ENCODE measurements at places on chromosomes 7 and 10. TPM values are rescaled to one million over a fixed set of nuclear protein-coding genes. Genes with fewer than 3 reads are reported as not detected.

The PRKG1 gene
- 1.7 TPM for total RNA-seq

The SAP25 gene
- not detected for total RNA-seq

- DNase-seq = peak; percentile 9
Observed at GRCh38 chr7:132817949-132818348, 241.7 kb upstream of the PLXNA4 start.

GRCh38 chr7:76364198-76364584 lies 5.4 kb upstream of the YWHAG start:
- peak; percentile 82 for DNase-seq

DNA sequence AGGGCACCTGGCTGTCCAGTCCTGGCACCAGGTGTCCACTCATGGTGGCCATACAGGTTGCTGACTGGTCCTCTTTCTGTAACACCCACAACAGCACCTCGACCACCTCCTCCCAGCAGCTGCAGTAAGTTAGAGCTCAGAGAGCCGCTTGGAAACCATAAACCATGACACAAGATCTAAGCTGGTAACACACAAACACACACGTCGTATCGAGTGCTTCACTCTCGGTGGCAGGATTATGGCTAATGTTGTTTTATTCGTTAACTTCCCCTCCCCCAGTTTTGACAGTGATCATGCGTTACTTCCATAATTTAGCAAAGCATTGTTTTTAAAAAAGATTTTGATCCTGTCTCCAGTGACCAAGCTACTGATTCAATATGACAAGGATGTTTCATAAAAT lies 59.7 kb downstream of the CAMK2B start:
- DNase-seq = no peak

GRCh38 chr7:158402471-158402870 lies 185.2 kb downstream of the PTPRN2 start:
- DNase-seq = no peak

- no peak for DNase-seq
Observed at GRCh38 chr10:32629910-32630309, 184.0 kb downstream of the CCDC7 start.

DNA sequence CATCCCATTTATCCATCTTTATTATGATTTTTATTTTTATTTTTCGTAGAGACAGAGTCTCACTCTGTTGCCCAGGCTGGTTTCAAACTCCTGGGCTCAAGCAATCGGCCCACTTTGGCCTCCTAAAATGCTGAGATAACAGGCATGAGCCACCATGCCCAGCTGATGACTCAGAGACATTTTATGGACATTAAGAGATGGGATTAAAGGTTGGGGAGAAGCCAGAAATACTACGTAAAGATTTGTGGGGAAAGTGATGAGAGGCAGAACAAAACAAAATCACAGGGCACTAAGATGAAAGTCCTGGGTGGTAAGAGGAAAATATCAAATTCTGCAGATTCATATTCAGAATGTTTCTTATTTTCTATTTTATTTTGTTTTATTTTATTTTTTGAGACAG lies 7.6 kb downstream of the WNT8B start:
- DNase-seq = peak; percentile 31

- no peak for DNase-seq
Observed at GRCh38 chr10:44952779-44953231, 6.8 kb upstream of the RASSF4 start.

DNA sequence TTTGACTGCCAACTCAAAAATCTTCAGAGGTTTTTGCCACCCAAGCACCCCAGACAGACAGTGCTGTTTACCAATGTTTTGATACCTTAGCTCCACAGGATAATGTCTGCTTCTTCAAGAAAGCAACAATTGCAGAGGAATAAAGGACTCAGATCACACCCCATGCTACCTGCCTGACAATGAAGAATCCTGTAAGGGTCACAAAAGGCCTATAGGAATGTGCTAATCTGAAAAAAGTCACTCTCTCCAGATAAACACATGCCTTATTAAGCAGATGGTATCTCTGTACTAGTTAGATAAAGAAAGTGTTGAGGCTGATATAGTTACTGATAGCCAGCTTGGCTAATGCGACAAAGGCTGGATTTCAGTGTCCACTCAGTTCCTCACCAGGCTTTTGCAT lies 1076.7 kb upstream of the SORCS1 start:
- DNase-seq = no peak

DNA sequence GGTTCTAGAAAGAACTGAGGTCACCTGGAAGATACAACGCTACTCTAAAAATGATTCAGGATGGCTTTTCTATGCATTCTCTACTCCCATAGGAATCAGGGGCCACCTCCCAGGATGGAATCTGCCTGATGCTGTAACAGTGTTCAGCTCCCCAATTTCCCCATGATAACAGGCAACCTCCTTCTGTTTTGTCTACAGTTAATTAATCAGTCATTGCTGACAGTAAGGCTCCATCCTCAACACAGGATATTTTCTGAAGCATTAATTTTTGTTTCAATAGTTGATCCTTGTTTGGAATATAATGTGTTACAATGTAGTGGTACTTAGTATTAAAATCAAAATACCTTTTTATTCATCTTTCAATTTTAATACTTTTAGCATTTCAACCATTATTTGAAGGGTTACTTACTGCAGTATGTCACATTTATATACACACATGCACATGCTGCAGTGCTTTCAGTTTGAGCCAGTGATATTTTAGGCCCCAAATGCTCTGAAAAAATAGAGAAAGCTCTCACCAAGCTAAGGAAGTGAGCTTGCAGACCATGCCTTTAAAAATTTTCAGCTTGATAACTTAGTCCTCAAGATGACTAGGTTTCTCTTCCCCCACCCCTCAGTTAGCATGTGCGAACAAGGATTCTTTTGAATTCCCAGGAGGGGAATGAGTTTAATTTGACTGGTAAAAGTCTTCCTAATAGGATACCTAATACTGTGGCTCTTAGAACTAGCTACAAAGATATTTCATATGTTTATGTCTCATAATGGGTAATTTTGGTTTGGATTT lies 592 bp upstream of the PIK3CG start:
- no peak for DNase-seq

- DNase-seq = peak; percentile 68
Observed at GRCh38 chr10:113297226-113297625, 255.6 kb upstream of the HABP2 start.

DNA sequence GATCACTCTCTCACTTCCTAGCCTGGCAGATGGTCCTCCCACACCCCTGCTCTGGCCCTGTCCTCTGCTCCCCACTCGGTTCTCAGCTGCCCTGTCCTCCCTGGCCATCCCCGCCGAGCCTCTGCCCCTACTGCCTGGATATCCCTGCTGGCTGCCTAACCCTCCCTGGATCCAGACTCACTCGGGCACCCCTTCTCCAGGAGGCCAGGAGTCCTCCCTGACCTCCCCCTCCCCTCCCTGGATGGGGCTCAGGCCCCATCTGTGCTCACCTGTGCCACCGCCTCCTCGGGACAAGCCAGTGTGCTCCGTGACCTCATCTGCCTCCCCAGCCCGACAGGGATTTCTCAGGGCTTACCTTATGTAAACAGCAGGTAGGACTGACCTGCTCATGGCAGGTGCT lies 406.1 kb downstream of the TCERG1L start:
- no peak for DNase-seq
